ENCODE measurements at places on chromosomes 3 and 15.

GRCh38 chr3:150588027-150588830 lies 14.9 kb upstream of the SELENOT start:
- DNase-seq: no peak

GRCh38 chr3:74351213-74351612 lies 263.2 kb downstream of the CNTN3 start:
- no peak for DNase-seq

GRCh38 chr3:101675709-101676215 lies 1.2 kb downstream of the ZBTB11 start:
- DNase-seq: no peak

DNA sequence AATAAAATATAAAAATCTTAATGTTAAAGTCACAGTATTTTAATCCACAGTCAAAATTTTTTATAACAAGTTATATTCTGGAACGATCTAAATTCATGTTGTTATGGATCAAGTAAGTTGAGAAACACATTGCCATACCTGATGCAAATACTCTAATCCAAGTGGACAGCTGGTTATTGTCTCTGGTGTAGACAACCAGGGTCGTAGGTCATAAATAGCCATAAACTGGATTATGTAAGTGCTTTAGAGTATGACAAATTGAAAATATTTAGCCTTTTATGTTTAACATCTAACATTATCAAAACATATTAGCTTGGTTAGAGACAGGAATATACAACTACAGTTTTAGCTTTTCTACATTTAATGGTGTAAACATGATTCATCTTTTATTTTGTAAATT lies 53.0 kb downstream of the PLSCR2 start:
- no peak for DNase-seq

DNA sequence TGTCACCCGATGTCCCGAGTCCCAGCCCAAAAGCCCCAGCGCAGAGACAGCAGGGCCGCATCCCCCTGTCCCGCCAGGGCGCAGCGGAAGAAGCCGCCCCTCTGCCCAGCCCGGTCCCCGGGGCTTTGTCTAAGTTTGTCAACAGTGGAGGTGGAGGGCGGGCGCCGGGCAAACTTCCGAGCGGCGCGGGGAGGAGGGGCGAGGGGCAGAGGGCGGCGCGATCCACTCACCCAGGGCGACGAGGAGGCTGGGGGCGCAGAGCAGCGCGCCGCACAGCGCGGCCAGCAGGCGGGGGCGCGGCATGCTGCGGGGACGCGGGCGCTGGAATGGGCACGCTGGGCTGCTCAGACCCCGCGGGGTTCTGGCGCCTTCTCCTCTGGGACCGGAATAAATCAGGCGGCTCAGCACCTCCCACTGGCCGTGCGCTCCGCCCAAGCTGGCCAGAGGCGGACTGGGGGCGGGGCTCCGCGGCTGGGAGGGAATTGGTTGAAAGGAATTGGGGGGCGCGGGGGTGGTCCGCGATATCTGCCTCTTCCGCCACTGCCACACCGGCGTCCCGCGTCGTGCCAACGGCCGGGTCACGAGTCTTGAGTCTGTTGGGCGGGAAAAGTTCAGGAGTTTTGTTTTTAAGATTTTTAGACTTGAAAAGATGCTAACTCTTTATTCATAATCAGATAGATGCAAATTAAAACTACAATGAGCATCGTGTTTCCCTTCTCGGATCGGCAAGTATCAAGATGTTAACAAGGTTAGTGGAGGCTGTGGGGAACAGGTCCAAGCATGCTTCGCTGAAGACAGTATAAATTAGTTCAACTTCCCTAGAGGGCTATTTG lies at the start of gene MFGE8:
Gene MFGE8 (minus strand): TSS at position 363 of the 833 bp plus-strand sequence. CDS start 60 bp downstream, at position 303.
- DNase-seq: peak; percentile 53

DNA sequence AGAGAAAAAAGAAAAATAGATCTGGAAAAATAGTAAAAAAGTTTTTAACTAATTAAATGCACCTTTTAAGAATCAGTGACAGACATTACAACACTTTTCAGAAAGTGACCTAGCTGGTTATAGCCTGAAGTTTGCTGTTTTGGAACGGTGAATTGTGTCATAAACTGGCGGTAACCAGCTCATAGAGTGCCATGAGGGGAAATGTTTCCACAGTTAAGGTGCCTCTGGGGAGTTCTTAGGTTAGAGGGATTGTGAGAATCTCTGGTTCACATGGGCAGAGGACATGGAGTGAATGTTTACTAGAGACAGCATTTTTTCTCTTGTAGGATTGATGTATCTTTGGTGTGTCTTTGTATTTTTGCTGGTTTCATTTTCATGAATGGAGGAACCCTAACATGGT lies 2.8 kb downstream of the TBC1D23 start:
- DNase-seq: no peak

DNA sequence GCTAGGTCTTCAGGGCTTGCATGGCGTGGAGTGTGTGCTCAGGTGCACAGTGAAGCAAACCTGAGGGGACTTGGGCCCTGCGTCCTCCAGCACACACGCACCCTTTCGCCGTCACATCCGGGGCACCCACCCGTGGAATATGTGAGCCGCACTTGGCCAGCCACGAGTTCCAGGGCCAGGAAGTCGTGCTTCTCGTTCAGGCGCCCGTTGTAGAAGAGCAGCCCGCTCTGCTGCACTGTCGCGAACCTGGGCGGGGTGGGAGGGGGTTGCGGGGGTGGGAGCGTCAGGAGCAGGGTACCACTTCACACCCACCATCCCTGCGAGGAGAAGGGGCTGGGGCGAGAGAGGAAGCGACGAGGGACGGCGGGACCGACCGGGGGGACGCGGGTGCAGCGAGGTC lies 7.1 kb downstream of the CELSR3 start:
- DNase-seq: peak; percentile 25

GRCh38 chr15:25763954-25764353 lies 99.2 kb downstream of the ATP10A start:
- DNase-seq: no peak

DNA sequence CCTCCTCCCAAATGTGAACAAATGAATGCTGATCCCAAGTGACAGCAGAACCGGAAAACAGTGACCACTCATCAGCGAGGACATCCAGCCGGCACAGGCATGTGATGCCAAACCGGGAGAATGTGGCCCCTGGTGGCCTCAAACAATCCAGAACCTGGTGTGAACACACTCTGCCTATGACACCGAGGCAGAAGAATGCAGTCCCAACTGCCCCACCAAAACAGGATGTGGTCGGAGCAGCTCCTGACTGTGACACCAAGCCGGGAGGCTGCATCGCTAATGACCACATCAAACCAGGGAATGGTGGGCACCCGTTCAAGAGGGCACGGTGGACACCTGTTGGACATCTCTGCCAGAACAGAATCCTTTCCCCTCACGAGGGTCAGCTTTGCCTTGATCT lies 15.4 kb downstream of the SCN5A start:
- no peak for DNase-seq

- peak; percentile 31 for DNase-seq
Measured at GRCh38 chr3:194640829-194641228, 7.6 kb upstream of the TMEM44 start.

DNA sequence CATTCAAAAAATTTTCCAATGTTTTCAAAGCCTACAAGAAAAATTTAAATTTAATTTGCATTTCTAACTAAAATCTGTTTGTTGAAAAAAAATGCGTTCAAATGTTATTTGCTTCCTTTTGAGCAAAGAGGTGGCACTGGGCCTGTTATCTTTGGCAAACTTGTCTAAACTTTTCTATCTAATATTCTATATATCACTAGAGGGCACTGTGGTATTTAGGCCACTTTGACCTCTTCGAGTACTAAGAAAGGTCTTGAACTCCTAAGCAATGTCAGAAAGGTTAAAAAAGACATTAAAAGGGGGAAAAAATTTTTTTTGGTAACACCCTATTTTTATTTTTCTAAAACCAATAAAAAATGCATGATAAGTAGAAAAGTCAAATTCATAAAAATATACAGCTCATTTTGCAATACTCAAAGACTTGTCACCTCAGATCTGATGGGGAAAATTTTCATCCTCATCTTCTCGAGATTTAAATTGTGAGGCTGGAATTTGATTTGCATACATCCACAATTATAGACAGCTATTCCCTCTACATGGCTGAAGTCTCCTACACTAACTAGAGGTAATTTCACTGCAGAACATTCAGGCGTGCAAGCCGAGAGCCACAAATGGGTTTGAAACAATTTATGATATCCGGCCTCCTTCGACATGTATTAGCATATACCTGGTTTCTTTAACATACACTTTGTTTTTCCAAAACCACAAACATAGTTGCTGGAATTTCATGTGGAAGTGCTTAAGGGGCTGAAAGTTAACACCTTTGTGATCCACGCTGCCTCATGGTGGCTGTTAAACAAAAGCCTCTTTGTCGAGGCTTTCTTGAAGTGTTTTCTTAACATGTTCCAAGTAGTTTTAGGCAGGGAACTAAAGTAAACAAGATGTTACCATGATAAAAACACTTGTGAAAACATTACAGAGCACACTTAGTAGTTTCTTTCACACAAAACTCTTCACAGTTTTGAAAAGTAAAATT lies 576.4 kb downstream of the FOXP1 start:
- peak; percentile 79 for DNase-seq
